ENCODE measurements at places on chromosomes 16 and 17. TPM values are rescaled to one million over a fixed set of nuclear protein-coding genes. Genes with fewer than 3 reads are reported as not detected.
A peak's percentile ranks its signal among the peaks of the same experiment; 100 is the strongest.

GRCh38 chr17:1045456-1045855, 48.5 kb downstream of the TIMM22 start:
- peak; percentile 27 for DNase-seq
- no peaks in the 10 kb centered on the region for H3K36me3 ChIP-seq
- H3K27ac ChIP-seq = no peak overlapping the region

- H3K36me3 ChIP-seq = no peaks in the 10 kb centered on the region
- H3K4me1 ChIP-seq = no peaks in the 10 kb centered on the region
- DNase-seq = no peak
- H3K27ac ChIP-seq = no peak overlapping the region
- no peaks in the 10 kb centered on the region for H3K27me3 ChIP-seq
Measured at GRCh38 chr17:34366529-34367107, 3.6 kb upstream of the CCL1 start.

DNA sequence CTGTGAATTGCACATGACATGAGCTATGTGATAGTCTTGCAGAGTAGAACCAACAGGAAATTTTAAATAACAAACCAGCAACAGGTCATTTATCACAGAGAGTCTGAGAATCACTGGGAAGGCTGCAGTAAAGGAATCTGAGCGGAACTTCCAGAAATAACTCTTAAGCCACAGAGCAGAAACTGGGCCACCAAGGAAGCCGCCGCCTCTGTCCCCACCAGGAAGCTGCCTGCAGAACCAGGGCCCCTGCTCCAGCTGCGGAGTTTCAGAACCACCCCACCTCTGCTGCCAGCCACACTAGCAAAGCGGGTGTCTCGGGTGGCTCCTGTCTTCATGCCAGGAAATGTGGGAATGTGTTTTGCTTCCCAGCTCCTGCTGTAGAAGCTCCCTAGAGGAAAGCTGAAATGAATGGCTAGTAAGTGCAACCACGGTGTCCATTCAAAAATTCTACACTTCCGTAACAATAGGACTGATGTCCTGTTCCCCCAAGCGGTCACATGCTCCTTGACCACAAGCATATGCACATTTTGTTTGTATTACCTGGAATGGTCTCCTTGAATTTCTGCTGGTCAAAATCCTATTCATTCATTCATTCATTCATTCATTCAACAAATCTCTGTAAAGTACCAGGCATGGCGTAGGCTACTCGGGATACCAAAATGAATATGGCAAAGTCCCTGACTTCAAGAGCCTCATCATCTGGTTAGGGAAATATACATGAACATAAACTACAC, 7.7 kb upstream of the ITPRIPL2 start:
- H3K36me3 ChIP-seq = no peaks in the 10 kb centered on the region
- no peak overlapping the region for H3K4me3 ChIP-seq
- H3K27ac ChIP-seq = no peak overlapping the region

DNA sequence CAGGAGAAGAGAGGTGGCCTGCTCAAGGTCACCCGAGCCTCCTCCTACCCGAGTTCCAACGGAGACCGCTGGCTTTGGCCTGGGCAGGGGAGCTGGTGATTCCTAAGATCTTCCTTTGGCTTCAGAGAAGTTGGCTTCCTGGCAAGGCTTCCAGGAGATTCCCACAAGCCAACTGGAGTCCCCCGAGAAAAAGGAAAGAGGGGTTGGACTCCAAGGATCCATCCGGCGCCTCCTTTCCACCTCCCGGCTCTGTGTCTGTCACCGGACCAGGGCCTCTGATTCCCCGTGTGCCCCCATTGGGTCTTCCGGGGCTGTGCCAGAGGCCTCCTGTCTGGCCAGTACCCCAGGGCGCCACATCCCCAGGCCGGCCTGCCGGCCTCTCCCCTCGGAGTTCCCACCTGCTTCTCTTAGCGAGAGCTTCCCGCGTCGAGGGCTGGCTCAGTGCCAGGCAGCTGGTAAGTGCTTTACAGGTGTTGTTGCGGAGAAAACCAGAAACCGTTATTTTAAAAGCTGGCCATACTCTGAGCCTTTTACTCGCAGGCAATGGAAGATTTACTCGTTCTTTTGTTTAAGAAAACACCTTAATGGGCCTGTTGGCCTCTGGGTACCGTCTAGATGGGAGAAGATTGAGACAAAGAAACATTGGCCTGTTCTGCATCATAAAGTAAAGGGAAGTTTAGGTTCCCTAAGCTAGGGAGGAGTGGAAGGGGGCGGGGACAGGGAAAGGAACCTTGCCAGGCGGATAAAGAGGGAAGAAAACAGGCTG, 258.4 kb upstream of the SDK2 start:
- no peaks in the 10 kb centered on the region for H3K4me1 ChIP-seq
- no peak overlapping the region for H3K27ac ChIP-seq
- no peaks in the 10 kb centered on the region for H3K36me3 ChIP-seq
- no peaks in the 10 kb centered on the region for H3K27me3 ChIP-seq
- H3K4me3 ChIP-seq = no peak overlapping the region

NXPH3 gene
- polyA plus RNA-seq = 40.4 TPM

DNA sequence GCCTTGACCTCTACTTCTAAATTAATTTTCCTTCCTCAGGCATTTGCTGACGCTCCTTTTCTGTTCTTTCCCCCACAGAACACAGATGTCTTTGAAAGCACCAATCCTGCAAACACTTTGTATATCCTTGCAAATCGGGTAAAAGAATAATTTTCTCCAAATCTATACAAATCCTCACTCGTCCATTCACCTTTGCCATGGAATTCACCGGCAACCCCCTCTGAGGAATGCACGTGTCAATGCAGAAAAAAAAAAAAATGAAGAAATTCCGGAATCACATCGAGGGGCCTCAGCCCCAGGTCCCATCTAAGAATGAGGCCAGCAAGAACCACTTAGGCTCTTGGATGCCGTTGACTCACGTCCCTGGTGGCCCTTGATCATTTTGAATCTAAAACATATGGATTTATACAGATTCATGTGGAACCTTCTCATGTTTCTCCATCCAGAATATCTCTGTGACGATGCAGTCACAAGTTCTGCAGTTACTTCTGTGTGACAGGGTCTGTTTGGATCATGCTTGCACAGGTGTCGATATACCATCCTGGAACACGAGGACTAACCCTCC, 136.9 kb downstream of the RBFOX3 start:
- H3K27me3 ChIP-seq = no peaks in the 10 kb centered on the region
- no peak overlapping the region for H3K27ac ChIP-seq
- DNase-seq = no peak
- no peaks in the 10 kb centered on the region for H3K4me1 ChIP-seq
- no peak overlapping the region for H3K4me3 ChIP-seq
- H3K36me3 ChIP-seq = no peaks in the 10 kb centered on the region

GRCh38 chr17:804541-805435, 22.6 kb downstream of the MRM3 start:
- no peak overlapping the region for H3K4me3 ChIP-seq
- H3K27ac ChIP-seq = no peak overlapping the region
- no peaks in the 10 kb centered on the region for H3K27me3 ChIP-seq
- no peak for DNase-seq

ATP2A3 gene
- 88.7 TPM for polyA plus RNA-seq

DNA sequence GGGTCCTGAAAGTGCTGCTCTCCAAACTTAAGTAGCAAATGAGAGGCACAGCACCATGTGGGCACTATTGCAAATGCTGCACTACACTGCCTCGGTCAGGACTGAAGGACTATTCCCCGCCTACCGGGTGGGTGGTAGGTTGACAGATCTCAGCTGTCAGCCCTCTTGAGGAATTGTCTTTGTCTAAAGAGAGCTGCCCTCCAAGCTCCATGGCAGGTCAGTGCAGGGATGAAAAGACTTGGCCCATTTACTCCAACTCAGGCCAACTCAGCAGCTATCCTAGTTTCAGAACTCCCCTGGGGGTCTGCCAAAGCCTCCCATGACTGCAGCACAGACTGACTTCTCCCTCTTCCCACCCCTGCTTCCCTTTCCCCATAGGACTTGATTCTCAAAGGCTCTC, 3.4 kb upstream of the PDZD9 start:
- H3K36me3 ChIP-seq = no peaks in the 10 kb centered on the region
- DNase-seq = no peak
- H3K27me3 ChIP-seq = no peaks in the 10 kb centered on the region
- H3K4me3 ChIP-seq = no peak overlapping the region
- no peak overlapping the region for H3K27ac ChIP-seq
- no peaks in the 10 kb centered on the region for H3K4me1 ChIP-seq

GRCh38 chr16:11356573-11357331, 11.5 kb downstream of the RMI2 start:
- no peaks in the 10 kb centered on the region for H3K27me3 ChIP-seq

- H3K27me3 ChIP-seq = no peaks in the 10 kb centered on the region
- DNase-seq = no peak
- no peaks in the 10 kb centered on the region for H3K4me1 ChIP-seq
- H3K27ac ChIP-seq = no peak overlapping the region
- no peak overlapping the region for H3K4me3 ChIP-seq
- H3K36me3 ChIP-seq = no peaks in the 10 kb centered on the region
Measured at GRCh38 chr16:58366247-58367031, 25.8 kb upstream of the GINS3 start.

DNA sequence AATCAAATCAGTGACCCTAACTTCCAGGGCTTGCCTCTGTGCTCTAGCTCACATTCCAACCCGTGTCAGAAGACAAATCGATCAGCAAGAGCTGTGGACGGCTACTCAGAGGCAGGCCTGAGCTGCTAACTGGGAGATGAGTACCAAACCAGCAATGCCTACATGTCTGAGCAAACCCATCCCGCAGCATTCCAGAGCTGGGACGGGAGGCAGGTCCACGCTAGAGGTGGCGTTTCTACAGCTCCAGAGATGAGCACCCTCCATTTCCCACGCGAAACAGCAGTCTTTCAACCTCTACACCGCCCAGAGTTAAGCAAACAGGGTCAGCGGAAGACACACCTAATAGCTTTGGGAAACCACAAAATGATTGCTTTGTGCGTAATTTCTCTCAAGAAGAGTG, 6.5 kb downstream of the NXN start:
- no peak for DNase-seq
- H3K4me3 ChIP-seq = no peak overlapping the region
- no peaks in the 10 kb centered on the region for H3K4me1 ChIP-seq
- H3K27ac ChIP-seq = no peak overlapping the region

All from aorta (tissue), 5 donors.